Stimulated activated CD4-positive, alpha-beta T cell treated with anti-CD3 and anti-CD28 coated beads, TNF-alpha, amount 100 ng/mL, for 4 hours (primary cell): ENCODE measurements at places on chromosomes 6 and 20.
A peak's percentile ranks its signal among the peaks of the same experiment; 100 is the strongest.

DNA sequence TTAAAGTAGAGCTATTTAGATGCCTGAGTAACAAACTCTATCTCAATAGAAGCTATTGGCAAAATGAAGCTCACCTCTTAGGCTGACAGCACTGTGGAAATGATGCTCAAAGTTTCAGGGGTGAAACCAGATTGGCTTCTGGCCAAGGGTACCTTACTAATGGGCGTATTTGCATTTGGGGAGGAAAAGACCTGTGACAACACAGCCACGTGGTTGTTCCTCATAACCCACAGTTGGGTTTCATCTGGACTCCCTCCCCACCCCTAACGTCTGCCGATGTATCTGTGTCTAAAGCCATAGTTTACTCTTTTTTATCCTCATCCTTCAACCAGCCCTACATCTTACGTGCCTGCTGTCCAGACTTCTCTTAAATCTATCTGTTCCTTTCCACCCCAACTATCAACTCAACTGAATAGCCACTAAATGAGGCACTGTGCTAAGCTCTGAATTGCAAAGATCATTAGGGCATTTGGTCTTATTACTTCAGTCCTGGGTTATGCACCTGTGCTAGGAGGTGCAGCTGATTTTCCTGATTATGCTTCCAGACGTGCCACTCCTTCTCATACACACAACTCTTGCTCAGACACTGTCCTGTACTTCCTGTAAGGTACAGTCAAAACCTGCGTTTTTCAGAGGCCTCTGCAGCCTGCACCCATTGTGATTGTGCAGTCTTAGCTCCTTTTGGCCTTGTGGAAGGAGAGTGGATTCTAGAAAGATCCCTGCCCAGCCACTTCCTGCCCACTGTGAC, 80.6 kb upstream of the ARMC2 start:
- DNase-seq = no peak

DNA sequence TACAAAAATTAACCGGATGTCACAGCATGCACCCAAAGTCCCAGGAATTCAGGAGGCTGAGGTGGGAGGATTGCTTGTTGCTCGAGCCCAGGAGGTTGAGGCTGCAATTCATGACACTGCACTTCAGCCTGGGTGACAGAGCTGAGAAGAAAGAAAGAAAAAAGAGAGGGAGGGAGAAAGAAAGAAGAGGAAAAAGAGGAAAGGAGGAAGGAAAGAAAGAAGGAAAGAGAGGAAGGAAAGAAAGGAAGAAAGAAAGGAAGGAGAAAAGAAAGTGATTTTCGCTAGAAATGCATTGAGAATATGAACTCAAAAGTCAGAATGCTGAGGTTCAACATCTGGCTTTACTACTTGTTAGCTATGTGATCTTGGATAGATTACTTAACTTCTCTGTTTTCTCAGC, 6.6 kb downstream of the SENP6 start:
- DNase-seq = no peak

DNA sequence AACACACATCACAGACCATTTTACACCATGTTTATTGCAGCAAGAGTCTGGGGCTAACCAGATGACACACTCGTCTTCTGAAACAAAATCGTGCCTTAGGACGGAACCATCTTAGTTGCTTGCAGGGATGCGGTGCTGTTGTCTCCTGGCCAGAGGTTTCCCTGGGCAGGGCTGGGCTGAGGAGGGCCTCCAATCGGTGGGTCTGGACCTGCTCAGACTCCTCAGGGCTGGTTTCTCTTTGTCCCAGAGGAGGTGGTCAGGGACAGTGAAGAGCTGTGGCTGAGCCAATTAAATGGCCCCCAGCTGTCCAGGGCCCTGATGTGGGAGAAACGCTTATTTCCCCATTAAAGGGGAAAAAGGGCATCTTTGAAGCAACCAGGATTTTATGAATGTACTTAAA, 117.6 kb downstream of the SLC24A3 start:
- no peak for DNase-seq

DNA sequence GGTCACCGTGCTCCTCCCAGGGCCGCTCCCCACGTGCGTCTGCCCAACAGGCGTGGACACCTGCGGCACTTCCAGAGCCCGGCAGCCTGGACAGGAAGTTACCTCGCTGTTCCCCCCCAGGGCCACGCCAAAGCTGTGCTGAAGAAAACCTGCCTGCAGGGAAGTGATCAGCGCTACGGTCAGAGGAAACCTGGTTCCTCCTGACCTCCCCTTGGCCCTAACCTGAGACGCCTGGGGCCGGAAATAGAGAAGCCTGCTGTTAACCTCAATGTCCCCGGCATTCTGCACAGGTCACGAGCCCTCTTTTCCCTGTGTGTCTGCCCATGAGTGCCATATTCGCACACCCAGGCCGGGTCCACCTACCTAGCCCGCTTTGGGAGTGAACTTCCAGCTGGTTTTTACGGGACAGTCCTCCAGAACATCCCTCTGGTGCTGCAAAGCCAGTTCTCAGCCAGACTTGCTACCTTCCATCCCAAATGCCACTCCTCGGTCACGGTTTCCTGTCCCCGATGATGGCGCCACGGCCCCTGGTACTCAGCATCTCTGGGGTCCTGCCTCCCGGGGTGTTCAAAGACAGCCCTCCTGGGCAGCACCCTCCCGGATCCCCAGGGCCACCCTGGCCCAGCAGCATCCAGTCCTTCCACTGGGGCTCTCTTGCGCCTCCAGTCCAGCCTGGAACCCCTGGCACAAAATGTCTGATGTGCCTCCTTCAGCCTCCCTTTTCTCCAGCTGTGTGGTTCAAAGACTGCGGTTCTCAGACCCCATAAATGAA, 12.0 kb upstream of the IRF4 start:
- DNase-seq = no peak

DNA sequence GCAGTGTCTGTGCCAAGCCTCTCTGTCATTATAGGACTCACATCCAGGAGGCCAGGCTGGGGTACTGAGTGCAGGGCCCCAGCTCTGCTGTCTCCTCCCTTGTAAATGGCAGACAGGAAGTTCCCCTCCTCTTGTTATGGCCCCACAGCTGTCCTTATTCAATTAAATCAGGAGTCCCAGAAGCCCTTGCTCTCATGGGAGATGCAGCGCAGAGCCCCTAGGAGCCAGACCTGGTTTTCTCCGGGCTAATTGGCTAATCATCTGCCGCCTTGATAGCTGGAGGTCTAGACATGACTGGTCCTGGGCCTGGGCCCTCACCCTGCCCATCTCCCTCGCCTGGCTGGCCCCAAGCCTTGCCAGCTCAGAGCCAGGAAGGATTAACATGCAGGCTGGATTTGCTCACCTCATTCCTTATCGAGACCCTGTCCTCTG, 172.0 kb downstream of the VEGFA start:
- DNase-seq = no peak

- no peak for DNase-seq
These were observed 82.9 kb upstream of the MLN start for GRCh38 chr6:33886673-33887144.

DNA sequence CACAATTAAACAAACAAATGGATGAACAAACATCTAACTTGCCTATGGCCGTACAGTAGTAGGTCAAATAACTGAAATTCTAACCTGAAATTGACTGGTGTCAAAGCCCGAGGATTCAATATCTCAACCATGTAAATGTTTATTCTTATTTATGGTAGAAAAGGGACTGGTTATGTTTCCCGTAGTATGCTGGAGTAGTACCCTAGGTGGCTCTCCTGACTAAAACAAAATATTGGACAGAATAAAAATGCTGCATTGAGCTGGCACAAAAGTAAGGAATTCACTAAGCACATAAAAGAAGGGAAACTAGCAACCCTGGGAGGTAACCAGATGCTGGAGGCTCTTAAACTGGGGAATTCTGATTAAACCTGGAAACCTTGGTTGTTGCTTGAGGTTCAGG, 117.1 kb upstream of the PREP start:
- no peak for DNase-seq

- DNase-seq = no peak
These were observed 24.3 kb upstream of the KIAA0408 start for GRCh38 chr6:127483399-127484055.

DNA sequence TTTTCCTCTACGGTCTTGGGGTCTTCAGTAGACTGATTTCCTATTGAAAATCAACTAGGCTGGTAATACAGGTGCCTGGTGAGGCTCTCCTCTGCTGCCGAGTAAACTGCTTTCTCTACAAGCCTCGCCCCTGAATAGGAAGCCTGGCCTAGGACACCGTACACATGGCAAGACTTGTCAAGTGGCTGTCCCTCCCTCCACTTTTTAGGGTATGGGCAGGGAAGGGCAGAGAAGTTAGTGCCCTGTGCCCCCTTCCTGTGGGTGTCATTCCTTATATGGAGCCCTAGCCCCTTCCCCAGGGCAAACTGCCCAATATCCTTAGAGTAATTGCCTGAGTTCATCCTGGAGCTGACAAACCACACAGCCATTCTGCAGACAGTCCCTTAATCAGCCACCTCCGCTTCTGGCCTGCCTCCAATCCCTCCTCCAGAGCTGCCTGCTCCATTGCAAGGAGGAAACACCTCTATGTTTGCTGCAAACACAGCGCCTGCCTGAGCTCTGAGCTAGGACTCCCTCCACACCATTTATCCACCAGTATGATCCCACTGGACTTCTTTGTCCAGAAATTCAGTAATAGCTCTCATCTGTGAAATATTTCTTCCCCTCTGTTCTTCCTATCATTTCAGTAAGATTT, 93.1 kb downstream of the CHD6 start:
- DNase-seq = no peak

DNA sequence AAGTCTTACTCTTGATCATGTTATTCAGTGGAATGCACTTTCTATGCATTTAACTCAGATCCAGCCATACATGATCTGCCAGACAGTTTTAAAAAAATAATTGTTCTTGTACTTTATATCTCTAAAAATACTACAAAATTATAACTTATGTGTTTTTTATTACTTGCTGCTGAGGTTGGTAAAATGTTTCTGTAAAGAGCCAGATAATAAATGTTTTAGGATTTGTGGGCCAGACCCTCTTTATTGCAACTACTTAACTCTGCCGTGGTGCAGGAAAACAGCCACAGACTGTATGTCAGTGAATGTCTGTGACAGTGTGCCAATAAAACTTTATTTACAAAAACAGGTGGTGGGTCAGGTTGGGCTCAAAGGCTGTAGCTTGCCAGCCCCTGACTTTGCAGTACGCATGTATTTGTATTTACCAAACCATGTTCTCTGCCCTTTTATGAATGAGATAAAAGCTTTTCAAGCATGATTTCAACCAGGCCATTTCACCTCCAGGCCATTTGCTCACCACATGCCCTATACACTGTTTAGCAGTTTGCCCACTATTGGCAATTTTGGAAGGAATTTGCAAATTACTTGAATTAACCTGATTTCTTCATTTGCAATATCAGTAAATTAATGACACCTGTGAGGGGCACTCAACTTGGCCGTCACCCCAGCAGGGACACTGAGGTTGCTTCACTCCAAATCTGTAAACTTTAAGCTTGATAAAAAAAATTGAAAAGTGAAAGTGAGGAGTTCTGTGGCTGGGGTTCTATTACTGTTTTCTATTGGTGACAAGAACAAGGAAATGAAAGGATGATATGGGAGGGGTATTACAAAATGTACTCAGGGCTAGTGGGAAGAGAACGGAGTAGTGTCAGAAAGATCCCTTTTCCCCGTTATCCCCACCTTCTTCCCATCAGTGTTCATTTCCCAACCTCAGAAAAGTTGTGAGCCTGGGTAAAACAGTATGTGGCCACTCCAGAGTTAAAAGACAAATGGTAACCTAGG, 133.4 kb downstream of the CEBPB start:
- DNase-seq = no peak

DNA sequence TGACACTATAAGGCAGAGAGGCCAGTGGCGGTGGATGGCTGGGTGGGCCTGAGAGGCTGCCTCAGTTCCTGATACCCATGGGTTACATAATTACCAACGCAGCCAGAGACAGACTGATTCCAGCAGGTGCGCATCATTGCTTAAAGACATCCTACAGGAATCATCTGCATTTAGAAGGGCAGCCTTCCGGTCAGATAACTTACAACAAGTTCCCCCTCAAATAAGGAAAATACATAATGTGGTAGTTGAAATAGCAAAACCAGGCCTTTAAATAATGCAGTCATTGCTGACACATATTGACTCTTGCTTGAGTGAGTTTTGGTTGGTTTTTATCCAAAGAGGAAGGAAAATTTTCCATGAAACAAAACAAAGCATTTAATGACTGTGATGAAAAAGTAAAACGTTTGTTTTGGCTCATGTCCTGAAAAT, 81.9 kb downstream of the SIM1 start:
- DNase-seq = no peak

- no peak for DNase-seq
These were observed 59.0 kb upstream of the PDE10A start for GRCh38 chr6:165722022-165722421.

DNA sequence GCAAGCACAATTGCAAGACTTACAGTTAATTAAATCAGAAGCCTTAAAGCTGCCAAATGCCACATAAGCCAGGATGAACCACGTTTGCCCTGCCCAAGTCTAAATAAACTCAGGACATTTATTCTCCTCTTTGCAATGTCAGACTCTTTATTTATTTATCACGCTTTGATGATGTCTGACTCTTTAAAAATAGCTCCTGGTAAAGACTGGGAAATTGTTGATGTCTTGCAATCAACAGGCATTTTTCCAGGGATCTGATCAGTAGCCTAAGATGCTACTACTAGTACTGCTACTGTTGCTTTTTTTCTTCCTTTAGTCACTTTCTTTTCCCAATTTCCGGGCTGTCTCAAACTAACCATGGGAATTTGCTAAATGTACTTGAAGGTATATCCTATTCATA, 365.8 kb upstream of the MARCKS start:
- DNase-seq = no peak

DNA sequence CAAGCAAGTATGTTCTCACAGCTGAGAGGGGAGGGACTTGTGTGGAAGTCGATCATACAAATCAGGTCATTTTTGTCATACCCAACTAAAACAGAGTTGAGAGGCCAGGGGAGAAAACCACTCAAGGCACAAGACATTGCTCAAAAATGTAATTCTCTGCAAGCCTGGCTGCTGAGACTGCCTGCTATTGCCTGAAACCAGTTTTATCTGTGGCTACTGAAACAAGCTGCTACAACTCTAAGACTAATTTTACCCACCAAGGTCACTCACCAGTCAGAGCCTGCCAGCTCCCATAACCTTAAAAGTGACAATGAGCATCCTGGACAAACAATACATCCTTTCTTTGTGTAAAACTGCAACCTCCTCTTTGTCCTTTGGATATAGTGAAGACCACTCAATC, 54.1 kb upstream of the CST7 start:
- DNase-seq = no peak

- DNase-seq = peak; percentile 49
These were observed 1.1 kb downstream of the AMD1 start for GRCh38 chr6:110875548-110876169.

DNA sequence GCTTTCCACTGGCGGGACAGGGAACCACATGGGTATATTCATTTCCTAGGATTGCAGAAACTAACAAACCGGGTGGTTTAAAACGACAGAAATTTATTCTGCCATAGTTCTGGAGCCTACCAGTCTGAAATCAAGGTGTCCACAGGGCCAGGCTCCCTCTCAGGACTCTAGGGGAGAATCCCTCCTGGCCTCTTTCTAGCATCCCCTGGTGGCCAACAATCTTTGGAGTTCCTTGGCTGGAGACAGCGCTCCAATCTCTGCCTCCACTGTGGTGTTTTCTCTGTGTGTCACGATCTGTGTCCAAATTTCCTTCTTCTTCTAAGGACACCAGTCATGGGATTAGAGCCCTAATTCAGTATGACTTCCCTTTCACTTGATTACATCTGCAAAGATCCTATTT, 95.0 kb downstream of the SCML4 start:
- DNase-seq = no peak
